ENCODE measurements at places on chromosomes 4 and X. TPM values are rescaled to one million over a fixed set of nuclear protein-coding genes. Genes with fewer than 3 reads are reported as not detected.

DNA sequence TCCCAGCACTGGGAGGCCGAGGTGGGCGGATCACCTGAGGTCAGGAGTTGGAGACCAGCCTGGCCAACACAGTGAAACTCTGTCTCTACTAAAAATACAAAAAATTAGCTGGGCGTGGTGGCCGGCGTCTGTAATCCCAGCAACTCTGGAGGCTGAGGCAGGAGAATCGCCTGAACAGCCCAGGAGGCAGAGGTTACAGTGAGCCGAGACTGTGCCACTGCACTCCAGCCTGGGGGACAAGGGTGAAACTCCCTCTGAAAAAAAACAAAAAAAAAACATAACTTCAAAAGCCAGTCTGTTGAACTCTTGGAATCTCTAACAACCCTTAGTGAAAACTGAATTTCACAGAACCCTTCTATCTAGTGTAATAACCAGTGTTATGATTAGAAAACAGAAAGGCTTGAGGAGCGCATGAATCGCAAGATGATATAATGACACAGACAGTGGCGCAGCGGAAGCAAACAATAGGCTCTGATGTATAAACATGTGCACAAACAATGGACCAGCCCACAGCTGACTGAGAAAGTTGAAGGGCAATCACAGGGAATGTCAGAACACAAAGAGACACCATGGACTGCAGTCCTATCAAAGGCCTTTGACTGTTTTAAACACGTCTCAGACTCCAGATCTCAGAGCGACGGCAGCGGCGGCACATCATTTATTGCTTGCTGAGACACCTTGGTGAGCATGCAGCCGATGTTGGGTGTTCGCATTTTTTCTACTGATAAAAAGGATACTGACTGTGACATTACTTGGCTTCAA is 81.6 kb downstream of the NSUN7 start:
- no peak for DNase-seq

- DNase-seq = peak; percentile 81
These were observed 7.0 kb downstream of the CYBB start for GRCh38 chrX:37786624-37787422.

DNA sequence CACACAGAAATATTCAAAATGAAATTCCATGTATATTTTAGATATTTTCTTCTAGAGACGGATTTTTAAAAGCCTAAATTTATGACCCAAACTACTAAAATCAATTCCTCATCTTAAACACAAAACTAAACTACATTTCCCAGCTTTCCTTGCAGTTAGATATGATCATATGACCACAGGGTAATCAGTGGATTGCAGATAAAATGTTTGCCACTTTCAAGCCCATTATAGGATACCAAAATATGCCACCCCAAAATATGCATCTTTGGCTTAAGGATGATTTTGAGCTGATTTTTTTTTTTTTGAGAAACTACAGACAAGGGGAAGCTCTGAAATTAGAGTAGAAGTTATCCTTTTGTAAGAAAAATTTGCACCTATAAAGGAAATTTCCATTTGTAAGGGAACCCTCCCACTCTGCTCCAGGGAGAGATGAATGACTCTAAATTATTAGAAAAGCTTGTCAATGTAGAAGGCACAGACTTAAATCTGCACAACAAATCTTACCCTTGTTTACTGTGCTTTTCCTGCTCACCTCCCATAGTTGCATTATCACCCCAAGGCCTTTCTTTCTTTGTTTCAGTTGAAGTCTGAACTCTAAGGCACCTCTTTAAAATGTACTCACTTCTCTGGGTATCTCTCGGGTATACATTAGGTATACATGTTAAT is 503.0 kb downstream of the PDHA2 start:
- no peak for DNase-seq

- DNase-seq = no peak
These were observed 259.1 kb downstream of the C4orf33 start for GRCh38 chr4:129355031-129355430.

DNA sequence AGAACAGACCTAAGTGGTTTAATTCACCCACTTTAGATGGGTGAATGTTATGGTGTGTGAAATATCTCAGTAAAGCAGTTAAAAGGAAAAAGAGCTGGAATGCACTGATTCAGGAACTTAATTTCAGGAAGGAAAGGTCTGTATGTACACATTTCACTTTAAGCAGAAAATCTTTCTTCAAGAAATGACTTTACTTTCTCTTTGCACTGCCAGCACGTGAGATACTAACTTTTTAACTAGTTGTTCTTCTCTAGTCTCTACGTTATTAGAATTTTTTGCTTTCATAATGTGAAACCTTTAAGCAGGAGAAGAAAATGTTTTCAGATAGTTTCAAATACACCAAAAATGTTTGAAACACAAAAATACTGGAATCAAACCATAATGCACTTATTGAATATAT is 18.8 kb downstream of the C4orf46 start:
- no peak for DNase-seq

GRCh38 chrX:44906041-44906440 is 33.1 kb downstream of the KDM6A start:
- DNase-seq = peak; percentile 77

GRCh38 chr4:132592850-132593249 is 556.2 kb upstream of the PCDH10 start:
- no peak for DNase-seq

DNA sequence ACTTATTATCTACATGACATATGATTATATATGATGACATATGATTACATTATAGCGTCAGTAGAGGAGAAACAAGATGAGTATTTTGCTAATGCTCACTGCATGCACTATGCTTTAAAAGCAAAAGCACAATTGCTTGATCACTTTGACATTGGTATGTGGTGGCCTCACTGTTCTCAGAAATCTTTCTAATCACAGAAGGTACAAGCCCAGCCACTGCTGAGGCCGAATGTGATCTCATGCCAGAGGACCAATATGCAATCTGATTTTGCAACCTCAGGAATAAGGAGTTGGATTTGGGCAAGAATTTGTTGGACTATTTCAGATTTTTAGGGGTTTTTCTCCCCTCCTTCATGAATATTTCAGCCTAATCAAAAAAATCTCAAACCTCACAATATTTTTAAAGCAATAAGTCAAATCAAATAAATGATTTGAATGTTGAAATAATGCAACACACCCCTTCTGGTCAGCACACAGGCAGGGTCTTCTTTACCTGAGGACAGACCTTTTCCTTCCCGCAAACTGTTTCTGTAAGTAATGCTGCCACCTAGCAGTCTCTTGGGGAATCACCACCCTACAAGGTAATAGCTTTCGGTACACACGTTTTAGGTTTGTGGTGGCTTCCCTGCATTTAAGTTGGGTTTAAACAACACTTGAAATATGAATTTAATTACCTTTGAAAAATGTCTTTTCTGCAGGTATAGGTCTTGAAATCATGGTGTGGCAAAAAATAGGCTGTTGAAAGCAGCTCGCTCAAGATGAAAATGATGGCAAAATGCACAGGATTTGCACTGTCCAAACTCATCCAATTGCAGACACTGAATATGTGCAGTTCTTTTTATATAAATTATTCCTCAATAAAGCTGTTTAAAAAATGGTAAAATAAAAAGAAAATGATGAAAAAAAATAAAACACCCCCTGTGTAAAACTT is 4.8 kb upstream of the CXCL13 start:
- peak; percentile 57 for DNase-seq

- no peak for DNase-seq
These were observed 12.2 kb downstream of the SH3BP2 start for GRCh38 chr4:2804973-2805501.

DNA sequence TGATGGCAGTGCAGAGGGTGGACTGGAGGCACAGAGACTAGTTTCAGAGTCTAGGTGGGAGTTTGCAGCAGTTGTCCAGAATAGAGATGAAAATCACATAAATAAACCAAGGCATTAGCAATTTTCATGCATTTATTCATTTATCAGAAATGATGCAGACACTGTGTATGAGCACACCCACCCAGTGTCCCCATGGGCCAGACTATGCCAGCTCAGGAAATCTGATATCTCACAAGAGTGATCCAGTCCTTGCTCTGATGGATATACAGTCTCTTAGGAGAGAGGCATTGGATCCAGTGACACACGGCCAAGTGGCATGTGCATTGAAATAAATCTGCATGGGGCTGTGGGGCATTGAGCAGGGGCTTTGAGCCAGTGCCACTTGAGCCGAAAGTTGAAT is 228.2 kb downstream of the FRMPD4 start:
- no peak for DNase-seq

GRCh38 chr4:105951198-105951597 is 55.9 kb downstream of the NPNT start:
- DNase-seq = no peak

- DNase-seq = no peak
These were observed 6.8 kb downstream of the IL9R start for GRCh38 chrX:156004256-156004655.

DNA sequence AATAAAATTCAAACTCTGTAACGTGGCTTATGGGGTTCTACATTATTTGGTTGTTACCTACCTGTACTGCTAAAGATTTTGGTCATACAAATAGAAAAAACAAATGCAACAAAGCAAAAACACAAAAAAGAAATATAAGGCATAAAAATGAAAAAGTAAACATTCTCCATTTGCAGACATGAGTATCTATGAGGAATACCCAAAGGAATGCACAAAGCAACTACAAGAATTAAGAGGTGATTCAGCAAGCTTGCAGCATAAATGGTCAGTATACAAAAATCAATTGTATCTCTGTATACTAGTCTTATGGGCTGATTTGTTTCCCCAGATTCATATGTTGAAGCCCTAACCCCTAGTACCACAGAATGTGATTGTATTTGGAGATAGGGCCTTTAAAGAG is 3.6 kb upstream of the PDE5A start:
- no peak for DNase-seq

DNA sequence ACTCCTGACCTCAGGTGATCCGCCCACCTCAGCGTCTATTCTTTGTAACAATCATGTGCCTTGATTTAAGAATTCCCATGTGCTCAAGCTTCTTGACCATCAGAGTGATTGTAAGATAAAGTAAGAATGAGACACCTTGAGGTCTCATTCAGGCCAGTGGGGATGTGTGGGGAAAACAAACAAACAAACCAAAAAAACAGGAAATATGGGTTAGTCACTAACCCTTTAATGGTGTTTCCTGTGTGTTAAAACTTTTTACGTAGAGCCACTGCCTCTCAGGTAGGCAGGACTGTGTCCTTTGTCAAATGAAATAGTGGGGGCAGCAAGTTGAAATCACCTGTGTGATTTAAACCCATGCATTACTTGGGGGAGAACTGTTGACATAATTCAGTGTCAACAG is 91.5 kb upstream of the DHRSX start:
- DNase-seq = peak; percentile 19

GRCh38 chrX:108396188-108396891 is 41.9 kb downstream of the COL4A6 start:
- no peak for DNase-seq

DNA sequence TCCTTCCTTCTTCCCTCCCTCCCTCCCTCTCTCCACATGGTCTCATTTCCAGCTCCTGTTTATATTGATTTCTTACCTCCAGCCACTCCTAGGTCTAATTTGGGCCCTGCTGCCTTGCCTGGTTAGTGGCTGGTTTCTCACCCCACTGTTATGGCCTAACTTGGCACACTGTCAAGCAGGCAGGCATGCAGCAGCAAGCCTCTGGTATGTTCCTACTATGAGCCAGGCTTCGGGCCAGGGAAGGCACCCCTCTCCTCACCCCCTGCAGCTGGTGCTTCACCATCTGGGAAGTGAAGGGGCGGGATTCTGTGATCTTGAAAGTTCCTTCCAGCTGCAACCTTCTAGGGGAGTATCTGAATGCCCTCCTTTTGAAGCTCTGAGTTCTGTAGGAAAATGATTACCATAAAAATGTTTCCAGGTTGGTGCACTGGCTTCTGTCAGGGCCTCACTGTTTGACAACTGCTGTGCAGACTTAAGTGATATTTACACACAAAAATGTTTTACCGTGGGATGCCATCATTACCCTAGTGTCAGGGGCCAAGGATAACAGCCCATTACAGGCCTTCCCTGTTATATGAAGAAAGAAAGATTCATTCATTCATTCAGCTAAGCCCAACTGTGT is 10.1 kb upstream of the VMA21 start:
- no peak for DNase-seq

- DNase-seq = no peak
These were observed 98.3 kb downstream of the TTC29 start for GRCh38 chr4:146847345-146847744.

- no peak for DNase-seq
These were observed 45.4 kb downstream of the STOX2 start for GRCh38 chr4:183950536-183950935.

- no peak for DNase-seq
These were observed 166.9 kb downstream of the ASMT start for GRCh38 chrX:1781766-1782165.

DNA sequence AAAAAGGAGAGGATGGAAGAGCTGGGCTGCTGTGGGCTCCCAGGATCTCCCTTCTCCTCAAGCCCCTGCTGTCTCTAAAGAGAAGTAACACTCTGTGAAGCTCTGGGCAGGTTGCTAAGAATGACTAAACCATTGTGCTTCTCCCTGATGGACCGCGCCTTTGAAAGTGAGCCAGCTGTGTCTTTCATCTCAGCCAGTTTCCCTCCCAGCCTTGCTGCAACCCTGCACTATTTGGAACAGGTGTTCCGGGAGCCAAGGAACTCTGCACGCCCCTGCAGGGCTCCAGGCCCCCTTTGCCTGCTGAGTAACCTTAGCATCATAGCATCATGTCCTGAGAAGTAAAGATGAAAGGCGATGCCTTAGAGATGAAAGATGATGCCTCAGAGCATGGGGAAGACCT is 39.7 kb downstream of the SMIM20 start:
- DNase-seq = no peak

- no peak for DNase-seq
These were observed 93.6 kb downstream of the AMELX start for GRCh38 chrX:11386812-11387211.

USP27X gene
- total RNA-seq = not detected

ANAPC4 gene
- 57.6 TPM for total RNA-seq

PDZD4 gene
- total RNA-seq = not detected

PABPC4L gene
- not detected for total RNA-seq

EPHA5 gene
- not detected for total RNA-seq

PHOX2B gene
- total RNA-seq = not detected

DUSP9 gene
- not detected for total RNA-seq

TMSB15B gene
- 13.2 TPM for total RNA-seq

PCDH10 gene
- not detected for total RNA-seq

STOX2 gene
- not detected for total RNA-seq

SERTM2 gene
- total RNA-seq = not detected

HELT gene
- not detected for total RNA-seq
